D721Med (cell line): ENCODE measurements at places on chromosomes 6 and 20.
A peak's percentile ranks its signal among the peaks of the same experiment; 100 is the strongest.

GRCh38 chr6:42148058-42148457, 5.6 kb upstream of the C6orf132 start:
- DNase-seq, result no peak

DNA sequence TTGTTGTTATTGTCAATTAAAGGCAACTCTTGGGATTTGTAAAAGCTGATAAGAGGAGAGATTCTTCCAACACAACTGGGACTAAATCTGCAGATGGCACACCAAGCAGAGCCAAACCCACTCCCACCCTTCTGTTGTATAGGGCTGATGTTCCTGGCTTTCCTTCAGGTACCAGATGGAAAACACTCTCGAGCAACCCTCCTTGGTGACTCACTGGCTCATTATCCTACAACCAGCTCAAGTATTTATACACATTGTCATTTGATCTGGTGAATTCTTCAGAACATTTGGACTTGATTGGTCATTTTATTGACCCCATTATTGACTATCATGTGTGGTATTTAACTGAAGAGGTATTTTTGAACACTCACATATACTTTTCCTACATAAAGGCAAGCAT, 190.3 kb upstream of the PCSK2 start:
- no peak for DNase-seq

- DNase-seq, result no peak
Measured at GRCh38 chr6:13038315-13038714, 290.0 kb downstream of the TBC1D7 start.

GRCh38 chr20:63495741-63496595, 2.9 kb downstream of the EEF1A2 start:
- peak; percentile 85 for DNase-seq

DNA sequence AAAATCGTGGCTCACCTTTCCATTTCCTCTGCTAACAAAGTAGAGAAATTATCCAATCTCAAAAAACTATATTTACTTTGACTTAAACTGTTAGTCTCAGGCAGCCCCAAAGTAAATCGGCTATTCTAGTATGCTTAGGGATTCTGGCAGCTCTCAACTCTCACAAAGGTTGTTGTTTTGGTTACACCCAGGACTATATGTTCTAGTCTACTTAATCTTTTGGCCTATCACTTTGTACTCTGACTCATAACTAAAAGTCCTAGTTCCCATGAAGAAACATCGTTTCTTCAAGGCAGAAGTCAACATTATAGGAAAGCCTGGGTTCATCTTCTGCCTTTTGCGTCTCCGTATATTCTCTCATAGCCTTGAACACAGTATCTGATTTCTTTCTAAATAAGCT, 42.3 kb downstream of the MYLK4 start:
- DNase-seq, result no peak

- DNase-seq, result no peak
Measured at GRCh38 chr6:157300436-157300835, 22.9 kb downstream of the TMEM242 start.

DNA sequence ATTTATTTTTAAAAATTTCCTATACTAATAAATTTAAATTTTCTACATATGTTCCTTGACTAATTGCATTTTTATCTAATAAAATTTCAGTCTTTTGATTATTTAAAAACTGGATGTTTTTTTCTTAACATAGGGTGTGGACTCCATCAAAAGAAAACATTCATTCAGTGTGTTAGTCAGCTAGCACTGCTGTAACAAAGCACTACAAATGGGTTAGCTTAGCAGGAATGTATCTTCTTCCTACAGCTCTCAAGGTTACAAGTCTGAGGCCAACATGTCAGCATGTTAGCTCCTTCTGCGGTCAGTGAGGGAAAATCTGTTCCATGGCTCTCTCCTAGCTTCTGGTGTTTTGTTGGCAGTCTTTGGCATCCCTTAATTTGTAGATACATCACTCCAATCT, 32.5 kb downstream of the FRK start:
- no peak for DNase-seq

DNA sequence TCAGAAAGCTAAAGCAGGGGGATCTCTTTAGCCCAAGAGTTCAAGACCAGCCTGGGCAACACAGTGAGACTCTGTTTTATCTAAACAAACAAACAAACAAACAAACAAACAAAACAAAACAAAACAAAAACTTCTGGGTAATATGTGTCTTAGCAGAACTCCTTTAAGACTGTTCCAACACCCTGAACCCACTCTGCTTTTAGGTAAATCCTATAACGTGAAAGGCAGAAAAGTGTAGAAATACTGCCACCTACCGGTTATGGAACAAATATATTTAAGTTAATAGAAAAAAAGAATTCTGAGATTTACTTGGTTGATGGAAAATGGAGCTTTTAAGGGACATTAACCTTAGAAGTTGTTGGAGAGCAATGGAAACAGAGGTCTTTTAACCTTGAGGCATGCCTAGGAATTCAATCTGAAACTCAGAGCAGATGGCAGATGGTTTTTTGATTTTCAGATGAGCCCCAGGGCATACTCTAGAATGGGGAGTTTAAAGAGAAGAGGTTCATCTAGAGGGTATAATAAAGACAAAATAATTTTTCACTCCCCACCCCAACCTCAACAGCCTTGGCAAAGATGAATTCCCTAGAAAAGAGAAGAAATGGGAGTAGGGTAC, 38.5 kb downstream of the SOD2 start:
- no peak for DNase-seq

DNA sequence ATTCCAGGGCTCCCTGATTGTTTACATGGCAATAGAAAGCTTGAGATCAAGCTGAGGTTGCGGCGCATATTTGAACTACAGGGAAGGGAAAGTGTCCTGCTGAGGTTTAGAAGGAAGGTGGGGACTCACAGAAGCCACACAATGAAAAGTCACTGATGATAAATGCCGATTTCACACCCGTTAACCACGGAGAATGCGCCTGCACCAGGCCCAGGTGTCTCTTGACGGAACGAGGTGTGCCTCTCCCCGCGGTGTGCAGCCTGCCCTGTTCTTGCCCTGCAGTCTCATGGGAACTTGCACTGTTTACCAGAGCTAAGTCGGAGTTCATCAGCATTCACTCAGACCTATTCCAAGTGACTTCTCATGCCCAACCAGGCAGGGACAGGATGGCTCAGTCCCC, 90.3 kb downstream of the LY86 start:
- DNase-seq, result no peak

DNA sequence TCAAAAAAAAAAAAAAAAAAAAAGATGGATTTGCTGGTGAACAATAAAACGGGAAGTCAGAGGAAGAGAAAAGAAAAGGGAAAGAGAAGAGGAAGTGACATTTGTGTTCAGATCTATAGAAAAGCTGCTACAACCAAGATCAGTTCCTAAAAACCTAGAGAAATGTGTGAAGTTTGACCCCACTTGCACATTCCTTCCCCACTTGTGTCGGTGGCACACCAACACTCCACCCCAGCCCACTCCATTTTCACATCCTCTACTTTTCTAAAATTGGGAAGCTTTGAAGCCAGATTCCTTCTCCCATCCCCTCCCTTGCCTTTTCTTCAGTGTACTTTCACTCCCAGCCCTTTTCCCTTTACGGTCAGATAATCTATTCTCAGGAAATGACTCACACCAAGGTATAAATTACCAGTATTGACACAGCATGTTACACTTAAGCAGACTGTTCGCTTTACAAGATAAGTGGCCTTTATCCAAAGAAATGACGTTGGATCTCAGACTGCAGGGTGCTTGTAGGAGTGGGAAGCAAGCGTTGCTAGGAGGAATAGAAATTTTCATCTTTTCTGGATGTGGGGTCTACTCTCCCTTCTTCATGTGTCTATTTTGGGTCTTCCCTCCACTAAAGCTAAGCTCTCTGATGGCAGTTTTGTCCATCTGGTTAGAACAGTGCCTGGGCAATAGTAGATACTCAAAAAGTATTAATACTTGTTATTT, 92.5 kb upstream of the ADGRF1 start:
- DNase-seq, result no peak

GRCh38 chr20:47677635-47678453, 107.4 kb downstream of the SULF2 start:
- DNase-seq, result peak; percentile 73

DNA sequence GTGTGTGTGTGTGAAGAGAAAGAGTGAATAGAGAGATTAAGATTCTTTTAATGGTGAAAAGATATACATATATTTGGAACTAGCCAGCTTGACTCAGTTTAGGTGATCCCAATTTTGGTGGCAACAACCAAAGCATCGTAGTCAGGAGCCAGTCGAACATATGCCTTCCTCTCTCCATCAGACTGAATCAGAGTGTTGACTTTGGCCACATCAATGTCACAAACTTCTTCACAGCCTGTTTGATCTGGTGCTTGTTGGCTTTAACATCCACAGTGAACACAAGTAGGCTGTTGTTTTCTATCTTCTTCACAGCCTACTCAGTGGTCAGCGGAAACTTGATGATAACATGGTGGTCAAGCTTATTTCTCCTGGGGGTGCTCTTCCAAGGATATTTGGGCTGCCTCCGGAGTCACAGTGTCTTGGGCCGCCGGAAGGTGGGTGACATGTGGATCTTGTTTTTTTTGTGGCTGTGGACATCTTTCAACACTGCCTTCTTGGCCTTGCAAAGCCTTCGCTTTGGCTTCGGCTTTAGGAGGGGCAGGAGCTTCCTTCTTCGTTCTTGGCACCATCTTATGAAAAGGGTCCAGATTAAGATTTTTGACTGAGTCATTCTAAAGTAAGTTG, 3.4 kb downstream of the HLA-F start:
- DNase-seq, result no peak

DNA sequence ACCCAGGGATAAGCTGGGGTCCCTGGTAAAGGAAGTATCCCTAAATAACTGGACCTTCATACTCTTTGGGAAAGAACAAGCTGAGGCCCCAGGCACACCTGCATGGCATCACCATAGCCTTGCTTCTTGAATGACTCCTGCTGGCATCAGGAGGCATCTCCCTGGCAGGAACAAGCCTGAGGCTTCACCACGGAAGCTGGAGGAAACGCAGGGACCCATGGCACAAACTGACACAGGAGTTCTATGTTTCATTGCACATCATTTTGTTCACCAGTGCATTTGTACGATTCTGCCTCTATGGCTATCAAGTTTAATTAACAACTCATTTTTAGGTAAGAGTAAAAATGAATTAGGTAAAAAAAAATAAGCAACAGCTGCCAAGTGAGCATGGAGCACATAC, 619 bp upstream of the PDE7B start:
- no peak for DNase-seq

GRCh38 chr20:62772619-62772989, 23.7 kb upstream of the MRGBP start:
- DNase-seq, result no peak

DNA sequence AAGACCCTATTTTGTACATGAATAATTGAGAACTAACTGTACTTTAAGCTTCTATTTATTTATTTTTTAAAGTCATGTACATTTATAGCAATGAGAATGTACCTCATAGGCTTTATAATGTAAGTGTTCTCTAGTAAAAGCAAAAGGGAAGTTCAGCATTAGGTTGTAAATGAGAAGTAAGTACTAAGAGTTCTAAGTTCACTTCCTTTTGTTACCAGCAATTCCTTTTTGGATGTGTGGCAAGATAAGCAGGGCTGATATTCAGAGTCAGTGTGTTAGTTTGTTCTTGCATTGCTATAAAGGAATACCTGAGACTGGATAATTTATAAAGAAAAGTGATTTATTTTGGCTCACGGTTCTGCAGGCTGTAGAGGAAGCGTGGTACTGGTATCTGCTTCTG, 54.0 kb upstream of the CCN2 start:
- no peak for DNase-seq

- no peak for DNase-seq
Measured at GRCh38 chr6:155026022-155026705, 31.0 kb downstream of the TIAM2 start.

DNA sequence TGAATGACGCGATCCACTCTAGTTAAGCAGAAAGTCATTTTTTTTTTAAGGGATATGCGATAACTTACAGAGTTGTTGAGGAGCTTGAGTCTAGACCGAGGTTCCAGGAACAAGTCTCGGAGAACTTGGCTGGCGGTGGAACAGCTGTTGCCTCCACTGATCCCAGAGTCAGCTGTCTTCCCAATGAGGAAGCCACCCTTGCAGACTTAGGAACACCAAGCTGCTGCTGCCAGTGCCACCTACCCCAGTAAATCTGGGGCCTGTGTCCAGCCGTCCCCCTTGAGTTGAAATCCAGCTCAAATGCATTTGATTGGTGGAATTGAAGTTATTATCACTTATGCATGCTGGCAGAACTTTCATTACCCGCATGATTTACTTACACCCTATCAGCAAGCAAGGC, 6.7 kb downstream of the PFDN4 start:
- DNase-seq, result no peak

- DNase-seq, result no peak
Measured at GRCh38 chr20:50658804-50659380, 32.5 kb downstream of the RIPOR3 start.

DNA sequence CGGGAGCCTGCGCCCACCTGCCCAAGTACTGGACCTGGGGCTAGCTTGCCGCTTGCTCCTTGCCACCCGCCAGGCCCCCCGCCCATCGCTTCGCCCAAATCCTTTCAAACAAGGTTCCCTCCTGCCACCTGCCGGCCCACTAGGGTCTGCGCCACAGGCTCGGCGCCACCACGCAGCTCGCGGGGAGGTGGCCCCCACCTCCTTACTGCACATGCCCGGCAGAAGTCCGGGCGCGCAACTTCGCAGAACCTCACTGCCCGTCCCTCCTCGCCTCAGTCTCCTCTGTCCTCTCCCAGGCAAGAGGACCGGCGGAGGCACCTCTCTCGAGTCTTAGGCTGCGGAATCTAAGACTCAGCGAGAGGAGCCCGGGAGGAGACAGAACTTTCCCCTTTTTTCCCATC, 11.2 kb downstream of the GNAS-AS1 start:
- DNase-seq, result no peak

DNA sequence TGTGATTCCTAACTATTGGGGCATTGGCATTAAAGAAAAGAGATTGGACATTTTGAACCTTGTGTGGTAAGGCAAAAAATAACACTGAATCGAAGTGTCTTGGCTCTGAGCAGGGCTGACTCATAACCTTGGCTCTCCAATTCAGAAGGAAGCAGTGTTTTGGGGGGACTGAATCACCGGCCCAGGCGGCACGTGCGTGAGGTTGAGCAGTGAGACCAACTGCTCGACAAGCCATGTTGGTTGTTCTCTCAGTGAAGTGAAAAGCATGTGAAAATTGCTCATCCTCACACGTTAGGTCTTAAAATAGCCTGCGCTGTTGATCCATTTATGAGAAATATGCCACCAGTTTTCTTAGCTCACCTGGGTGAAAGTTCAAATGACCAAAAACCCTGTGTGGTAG, 137.8 kb upstream of the SPACA1 start:
- no peak for DNase-seq

DNA sequence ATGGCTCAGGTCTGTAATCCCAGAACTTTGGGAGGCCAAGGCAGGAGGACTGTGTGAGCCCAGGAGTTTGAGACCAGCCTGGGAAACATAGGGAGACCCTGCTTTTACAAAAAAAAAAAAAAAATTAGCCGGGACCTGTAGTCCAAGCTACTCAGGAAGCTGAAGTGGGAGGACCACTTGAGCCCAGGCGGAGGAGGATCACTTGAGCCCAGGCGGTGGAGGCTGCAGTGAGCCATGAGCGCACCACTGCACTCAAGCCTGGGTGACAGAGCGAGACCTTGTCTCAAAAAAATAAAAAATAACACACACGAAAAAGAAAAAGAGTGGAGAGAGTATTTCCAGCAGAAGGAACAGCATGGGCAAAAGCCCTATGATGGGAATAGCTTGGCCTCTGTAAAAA, 2.0 kb downstream of the TTLL9 start:
- DNase-seq, result no peak

- DNase-seq, result no peak
Measured at GRCh38 chr6:2441601-2442475, 196.4 kb upstream of the GMDS start.
